ENCODE measurements at places on chromosomes 6 and 20. TPM values are rescaled to one million over a fixed set of nuclear protein-coding genes. Genes with fewer than 3 reads are reported as not detected.

The NANP gene
- total RNA-seq, result 7.0 TPM

The RGS17 gene
- total RNA-seq, result 13.9 TPM

The OPN5 gene
- total RNA-seq, result not detected

The TMEM244 gene
- not detected for total RNA-seq

The OR2J3 gene
- not detected for total RNA-seq

The HLA-DOA gene
- total RNA-seq, result not detected

The RAET1G gene
- 1.6 TPM for total RNA-seq

The RAET1E gene
- 0.17 TPM for total RNA-seq

The SLC17A1 gene
- not detected for total RNA-seq

The GMPR gene
- total RNA-seq, result 11.6 TPM

The BPI gene
- 0.30 TPM for total RNA-seq

The LINC00237 gene
- not detected for total RNA-seq

The TGM3 gene
- total RNA-seq, result not detected

The TBP gene
- total RNA-seq, result 9.6 TPM

The TP53TG5 gene
- total RNA-seq, result not detected

The MUC21 gene
- total RNA-seq, result not detected
